Right forelimb (tissue), 1 donor: ENCODE measurements at places on chromosomes 11 and 22.

- no peak for DNase-seq
These were observed 18.9 kb upstream of the VWA5A start for GRCh38 chr11:124096364-124096763.

DNA sequence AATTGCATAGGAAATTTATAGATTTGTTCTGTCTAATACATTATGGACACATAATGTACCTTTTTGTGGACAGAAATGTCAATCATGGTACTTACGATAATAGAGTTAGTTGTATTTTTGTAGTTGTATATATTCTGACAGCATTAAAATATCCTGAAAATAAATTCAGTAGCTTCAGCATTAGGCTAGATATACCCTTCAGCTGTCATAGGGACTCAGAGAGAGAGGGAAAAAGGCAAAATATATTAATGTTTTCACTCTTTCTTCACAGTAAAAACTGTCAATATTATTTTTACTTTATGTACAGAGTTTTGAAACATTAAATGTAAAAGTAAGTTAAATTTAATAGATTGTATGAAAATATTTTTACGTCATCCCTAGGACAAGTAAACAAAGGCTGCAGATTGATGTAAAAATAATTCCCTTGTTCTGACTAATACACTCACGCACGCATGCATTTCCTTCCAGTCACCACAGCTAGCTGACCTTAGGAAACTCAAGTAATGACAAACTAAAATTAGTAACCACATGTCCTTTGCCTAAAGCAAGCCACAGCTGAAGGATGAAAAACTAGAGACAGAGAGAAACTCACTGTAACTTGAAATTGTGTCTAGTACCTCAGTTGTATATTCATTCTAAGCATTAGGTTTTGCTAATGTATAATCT, 104.7 kb upstream of the CARD18 start:
- no peak for DNase-seq

GRCh38 chr22:30636226-30637077, 871 bp downstream of the SLC35E4 start:
- peak; percentile 54 for DNase-seq

- DNase-seq = no peak
These were observed 17.6 kb downstream of the CALCA start for GRCh38 chr11:14954581-14954980.

DNA sequence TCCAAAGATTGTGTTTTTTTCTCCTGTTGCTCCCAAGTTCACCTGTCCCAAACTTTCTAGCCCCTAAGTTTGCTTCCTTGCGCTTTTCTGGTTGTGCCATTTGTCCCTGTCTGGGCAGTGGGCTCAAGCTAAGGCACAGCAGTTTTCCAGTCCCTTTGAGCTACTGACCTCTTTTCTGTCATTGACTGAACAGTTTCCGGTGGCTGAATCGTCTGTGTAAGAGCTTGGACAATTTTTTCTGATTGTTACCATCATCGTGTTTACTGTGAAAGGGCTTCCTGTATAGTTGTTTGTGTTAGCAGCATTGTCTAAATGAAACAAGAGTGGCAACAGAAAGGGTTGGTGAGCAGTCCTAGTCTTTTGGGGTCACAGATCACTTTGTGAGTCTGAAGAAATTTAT, 49.8 kb downstream of the BMAL1 start:
- no peak for DNase-seq

DNA sequence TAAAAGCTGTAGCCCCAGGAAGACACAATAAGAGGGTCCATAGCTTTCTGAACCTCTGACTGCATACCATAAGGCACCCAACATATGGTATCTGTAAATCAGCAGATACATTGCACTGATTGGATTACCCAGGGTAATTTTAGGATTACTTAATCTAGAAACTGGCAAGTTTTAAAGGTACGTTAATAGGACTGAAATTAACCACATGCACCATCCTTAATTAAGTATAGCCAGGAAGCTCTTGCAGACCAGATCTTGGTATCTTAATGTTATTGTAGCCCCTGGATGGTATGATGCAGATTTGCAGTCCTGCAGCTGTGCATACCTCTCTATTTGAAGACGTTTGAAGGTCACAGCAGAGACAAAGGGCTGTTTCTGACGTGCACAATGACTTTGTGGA, 72.8 kb downstream of the ARHGAP42 start:
- DNase-seq = no peak

- peak; percentile 35 for DNase-seq
These were observed 13.7 kb downstream of the MUC5B start for GRCh38 chr11:1236316-1237127.

- DNase-seq = no peak
These were observed 82.9 kb downstream of the CCDC34 start for GRCh38 chr11:27280140-27280539.

- no peak for DNase-seq
These were observed 25.9 kb upstream of the ROBO3 start for GRCh38 chr11:124839128-124839971.

- DNase-seq = no peak
These were observed 30.7 kb downstream of the TOM1 start for GRCh38 chr22:35330258-35330861.

DNA sequence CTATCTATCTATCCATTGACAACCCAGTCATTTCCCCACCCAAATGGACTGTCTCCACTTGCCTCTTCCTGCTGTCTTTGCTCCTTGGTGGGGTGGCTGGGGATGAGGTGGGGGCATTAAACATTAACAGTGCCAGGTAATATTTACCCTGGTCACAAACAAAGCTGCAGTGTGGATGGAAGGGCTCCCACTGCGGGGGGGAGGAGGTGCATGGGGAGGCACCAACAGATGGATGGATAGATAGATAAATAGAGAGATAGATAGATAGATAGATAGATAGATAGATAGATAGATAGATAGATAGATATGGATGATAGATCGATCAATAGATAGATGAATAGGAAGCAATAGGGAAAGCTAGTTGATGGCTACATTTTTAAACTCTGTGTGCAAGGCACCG, 2.3 kb upstream of the FXYD2 start:
- DNase-seq = no peak

GRCh38 chr11:17019232-17019631, 5.0 kb upstream of the PLEKHA7 start:
- DNase-seq = no peak

GRCh38 chr11:95924414-95924760, 480 bp upstream of the MTMR2 start:
- no peak for DNase-seq

- DNase-seq = no peak
These were observed 1228.0 kb downstream of the TBC1D22A start for GRCh38 chr22:47990481-47990880.

DNA sequence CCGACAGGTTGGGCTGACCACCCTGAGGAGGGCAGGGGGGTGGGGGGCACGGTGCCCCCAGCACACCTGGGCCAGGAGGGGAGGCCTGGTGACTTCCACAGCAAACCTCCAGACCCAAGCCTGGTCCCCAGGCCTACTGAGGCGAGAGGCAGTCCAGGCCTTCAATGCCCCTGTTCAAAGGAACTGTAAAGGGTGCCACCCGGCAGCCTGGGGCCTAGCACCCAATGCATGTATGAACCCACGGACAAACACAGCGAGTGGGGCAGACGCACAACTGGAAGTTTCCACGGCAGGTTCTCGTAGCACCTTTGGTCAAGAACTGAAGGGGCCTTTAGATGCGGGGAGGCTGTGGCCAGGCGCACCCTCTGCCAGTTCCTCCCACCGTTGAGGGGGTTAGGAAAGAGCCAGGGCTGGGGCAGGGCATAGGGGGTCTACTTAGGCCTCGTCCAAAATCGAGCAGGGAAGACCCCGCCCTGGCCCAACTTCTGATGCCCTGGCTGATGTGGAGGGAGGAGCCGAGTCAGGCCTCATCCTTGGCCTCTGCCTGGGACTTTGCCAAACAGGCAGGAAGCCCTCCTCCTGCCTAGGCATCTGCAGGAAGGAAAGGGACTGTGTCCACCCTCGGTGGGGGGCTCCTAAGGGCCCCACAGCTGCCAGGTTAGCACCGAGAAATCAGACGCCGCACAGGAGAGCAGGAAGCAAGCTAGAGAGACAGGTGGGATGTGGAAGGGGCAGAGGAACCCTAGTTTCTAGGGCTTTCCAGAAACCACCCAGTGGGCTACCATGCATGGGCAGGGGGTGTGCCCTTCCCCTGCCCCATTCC, 6.6 kb downstream of the CBX6 start:
- no peak for DNase-seq

- DNase-seq = no peak
These were observed 304.8 kb downstream of the ST3GAL4 start for GRCh38 chr11:126660321-126660720.

GRCh38 chr11:11119917-11120316, 233.1 kb downstream of the CSNK2A3 start:
- no peak for DNase-seq

DNA sequence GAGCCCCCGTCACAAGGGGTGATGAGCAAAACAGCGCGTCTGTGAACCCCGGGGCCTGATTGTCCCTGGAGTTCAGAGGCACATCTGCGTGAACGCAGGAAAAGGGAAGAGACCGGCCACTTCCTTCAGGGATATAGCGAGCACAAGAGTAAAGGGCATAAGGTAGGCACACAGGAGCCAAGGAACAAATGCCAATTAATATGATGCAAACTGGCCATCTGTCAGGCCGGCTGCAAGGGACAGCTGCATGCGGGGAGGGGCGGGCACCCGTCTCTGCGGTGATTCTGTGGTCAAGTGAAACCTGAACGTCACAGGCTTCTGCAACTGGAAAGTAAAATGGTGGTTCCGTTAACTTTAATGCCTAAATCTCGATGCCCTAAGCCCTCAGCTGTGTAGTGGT, 64.7 kb downstream of the TRIM29 start:
- peak; percentile 58 for DNase-seq

- peak; percentile 22 for DNase-seq
These were observed 2.6 kb upstream of the NUDT8 start for GRCh38 chr11:67632175-67632981.

GRCh38 chr11:95078526-95078925, 11.1 kb upstream of the ENDOD1 start:
- DNase-seq = no peak

- DNase-seq = peak; percentile 73
These were observed 456 bp downstream of the AAMDC start for GRCh38 chr11:77821349-77821851.

- no peak for DNase-seq
These were observed 9.3 kb downstream of the SLC37A2 start for GRCh38 chr11:125072218-125072960.
